T47D (cell line): ENCODE measurements at places on chromosomes 6 and 20.

- peak; percentile 16 for DNase-seq
These were observed 141.4 kb upstream of the SALL4 start for GRCh38 chr20:51943761-51944160.

- no peak for DNase-seq
These were observed 88.6 kb upstream of the PCSK2 start for GRCh38 chr20:17138237-17138636.

- DNase-seq, result no peak
These were observed 82.7 kb downstream of the SH3BGRL2 start for GRCh38 chr6:79713701-79714322.

GRCh38 chr20:4607287-4607713 is 114.4 kb upstream of the PRND start:
- peak; percentile 71 for DNase-seq

GRCh38 chr6:55180258-55180657 is 5.9 kb downstream of the HCRTR2 start:
- DNase-seq, result no peak

DNA sequence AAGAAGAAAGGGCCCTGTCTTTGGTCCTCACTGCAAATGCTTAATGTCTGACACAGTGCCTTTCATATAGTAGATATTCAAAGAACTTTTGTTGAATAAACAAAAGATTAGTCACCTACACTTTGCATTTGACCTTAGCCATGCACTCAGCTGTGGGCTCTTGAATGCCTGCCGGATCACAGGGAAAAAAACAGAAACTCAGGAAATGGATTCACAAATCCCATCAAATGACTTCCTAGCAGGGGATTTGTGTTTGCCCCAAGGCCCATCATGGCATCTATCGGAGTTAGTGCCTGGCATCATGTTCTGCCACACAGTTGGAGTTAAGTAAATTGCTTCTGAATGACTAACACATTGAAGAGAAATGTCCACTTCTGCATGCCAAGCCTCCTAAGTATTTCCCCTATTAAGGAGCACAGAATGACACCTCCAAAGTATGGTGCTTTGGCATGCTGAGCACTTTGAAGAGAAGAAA is 72.3 kb upstream of the DST start:
- no peak for DNase-seq
